Keratinocyte (primary cell): ENCODE measurements at places on chromosomes 1 and 21. TPM values are rescaled to one million over a fixed set of nuclear protein-coding genes. Genes with fewer than 3 reads are reported as not detected.

Gene MOB3C
- polyA plus RNA-seq, result 15.8 to 25.6 TPM (median 18.4 TPM) in 3 replicates

Gene CLCA1
- polyA plus RNA-seq, result 0.04 to 0.05 TPM in 2 of 3 replicates, not detected in the other

Gene RGS1
- polyA plus RNA-seq, result 0.05 to 0.19 TPM in 2 of 3 replicates, not detected in the other

Gene TRIM45
- polyA plus RNA-seq, result 2.5 to 2.7 TPM (median 2.6 TPM) in 3 replicates

Gene HAO2
- not detected in 3 replicates for polyA plus RNA-seq

Gene C1orf87
- polyA plus RNA-seq, result not detected in 3 replicates

Gene LRRC7
- polyA plus RNA-seq, result 0.28 to 0.35 TPM (median 0.33 TPM) in 3 replicates

Gene S100A7A
- 0.01 TPM in 1 of 3 replicates, not detected in the others for polyA plus RNA-seq

DNA sequence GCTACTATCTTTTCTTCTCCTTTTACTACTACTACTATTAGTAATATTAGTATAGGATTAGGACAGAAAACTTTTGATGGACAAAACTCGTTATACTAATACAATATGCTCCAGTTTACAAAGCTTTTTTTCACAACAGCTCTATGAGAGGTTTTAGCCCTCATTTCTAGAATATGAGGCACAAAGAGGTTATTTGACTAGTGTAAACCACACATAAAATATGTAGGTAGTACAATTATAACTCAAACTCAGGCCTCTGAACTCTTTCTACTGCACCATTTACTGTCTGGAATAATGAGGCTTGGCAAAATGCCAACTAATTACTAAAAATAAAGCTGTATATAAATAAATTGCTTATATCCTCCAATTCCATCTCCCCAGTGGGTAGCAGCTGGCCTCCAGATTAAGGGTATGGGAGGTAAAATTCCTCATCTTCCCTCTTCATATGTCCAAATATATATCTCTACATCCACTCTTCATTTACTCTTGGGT, 99.9 kb downstream of the LYST start:
- peaks cover 10% of the 10 kb centered on the region for H3K36me3 ChIP-seq
- H3K27me3 ChIP-seq, result no peaks in the 10 kb centered on the region
- H3K4me3 ChIP-seq, result no peak overlapping the region
- no peak overlapping the region for H3K27ac ChIP-seq
- no peak for DNase-seq
- peaks cover 3% of the 10 kb centered on the region for H3K4me1 ChIP-seq

DNA sequence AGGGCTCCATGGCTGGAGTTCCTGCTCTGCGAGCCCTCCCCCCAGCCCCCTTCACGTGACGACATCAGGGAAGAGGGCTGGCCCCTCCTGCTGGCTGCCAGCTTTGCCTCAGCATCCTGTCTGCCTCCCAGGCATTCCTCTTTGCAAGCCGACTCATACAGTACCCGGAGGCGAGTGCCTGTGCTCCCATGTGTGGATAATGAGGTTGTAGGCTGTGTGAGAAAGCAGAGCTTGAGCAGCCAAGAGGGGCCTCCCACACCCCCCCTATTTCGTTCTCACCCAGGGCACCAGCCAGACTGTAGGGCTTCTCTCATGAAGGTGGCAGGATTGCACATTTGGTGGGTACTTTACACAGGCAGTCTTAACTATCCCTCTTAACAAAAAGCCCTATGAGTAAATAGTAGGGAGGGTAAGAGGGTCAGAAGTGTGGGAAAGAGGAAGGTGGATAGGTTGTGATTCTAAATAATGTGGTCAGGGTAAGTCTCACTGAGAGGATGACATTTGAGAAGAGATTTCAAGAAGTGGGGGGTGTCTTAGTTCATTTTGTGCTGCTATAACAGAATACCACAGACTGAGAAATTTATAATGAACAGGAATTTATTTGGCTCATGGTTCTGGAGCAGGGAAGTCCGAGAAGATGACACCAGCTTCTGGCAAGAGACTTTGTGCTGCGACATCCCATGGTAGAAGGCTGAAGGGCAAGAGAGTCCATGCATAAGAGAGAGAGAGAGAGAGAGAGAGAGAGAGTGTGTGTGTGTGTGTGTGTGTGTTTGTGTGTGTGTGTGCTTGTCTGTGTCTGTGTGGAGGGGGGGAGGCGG, 113.5 kb downstream of the OMA1 start:
- H3K27me3 ChIP-seq, result no peaks in the 10 kb centered on the region
- no peak overlapping the region for H3K4me3 ChIP-seq
- no peak overlapping the region for H3K27ac ChIP-seq

DNA sequence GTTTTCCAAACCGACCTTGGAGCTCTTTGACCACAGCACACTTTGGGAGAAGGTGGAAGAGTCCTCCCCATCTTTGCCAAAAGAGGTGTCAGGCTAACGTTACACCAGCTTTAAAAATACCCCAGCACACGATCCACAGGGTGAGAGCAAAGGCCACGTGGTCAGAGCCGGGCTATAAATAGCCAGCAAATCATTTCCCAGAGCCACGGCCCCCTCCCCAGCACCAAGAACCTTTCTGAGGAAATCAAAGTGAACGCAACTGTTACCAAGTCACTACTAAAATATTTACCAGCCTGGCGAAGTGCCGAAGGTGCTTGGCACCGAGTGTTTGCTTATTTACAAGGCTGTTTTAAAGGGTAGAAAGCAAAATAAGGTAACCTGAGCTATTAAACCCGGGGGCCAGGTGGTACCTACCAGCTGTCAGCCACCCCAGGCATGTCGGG, 72.4 kb downstream of the CASZ1 start:
- H3K36me3 ChIP-seq, result peaks cover 3% of the 10 kb centered on the region
- peaks cover 37% of the 10 kb centered on the region for H3K4me1 ChIP-seq
- H3K27me3 ChIP-seq, result no peaks in the 10 kb centered on the region
- DNase-seq, result no peak

- H3K27ac ChIP-seq, result peak overlapping the region; percentile 94
- H3K4me1 ChIP-seq, result peaks cover 29% of the 10 kb centered on the region
- H3K27me3 ChIP-seq, result no peaks in the 10 kb centered on the region
- DNase-seq, result peak; percentile 69
Measured at GRCh38 chr1:151887028-151887427, 22.3 kb downstream of the THEM4 start.

- H3K27ac ChIP-seq, result no peak overlapping the region
- no peak for DNase-seq
- H3K4me1 ChIP-seq, result peaks cover 33% of the 10 kb centered on the region
- no peaks in the 10 kb centered on the region for H3K36me3 ChIP-seq
- H3K4me3 ChIP-seq, result no peak overlapping the region
Measured at GRCh38 chr1:151859891-151860293, 6.4 kb upstream of the THEM5 start.

DNA sequence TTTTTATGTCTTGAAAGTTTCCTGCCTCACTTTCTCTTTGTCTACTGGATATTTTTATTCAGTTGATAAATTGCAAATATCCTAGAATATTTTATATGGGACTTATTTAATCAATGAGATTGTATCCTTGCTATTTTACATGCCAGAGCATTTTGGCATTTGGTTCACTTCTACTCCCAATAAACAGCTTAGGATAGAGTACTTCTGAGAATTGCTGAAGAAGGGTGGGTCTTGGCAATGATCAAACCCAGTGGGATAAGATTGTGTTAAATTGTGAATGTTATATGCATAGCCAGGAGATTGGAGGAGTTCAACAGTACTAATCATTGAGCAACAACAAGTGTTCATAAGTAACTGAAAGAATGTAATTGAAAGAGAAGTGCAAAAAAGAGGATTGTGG, 60.1 kb downstream of the SDCCAG8 start:
- no peak for DNase-seq
- peaks cover 15% of the 10 kb centered on the region for H3K4me1 ChIP-seq
- no peak overlapping the region for H3K27ac ChIP-seq
- H3K4me3 ChIP-seq, result no peak overlapping the region
- peaks cover 14% of the 10 kb centered on the region for H3K36me3 ChIP-seq

- no peak overlapping the region for H3K27ac ChIP-seq
- peaks cover 16% of the 10 kb centered on the region for H3K27me3 ChIP-seq
- no peaks in the 10 kb centered on the region for H3K36me3 ChIP-seq
- H3K4me3 ChIP-seq, result no peak overlapping the region
- DNase-seq, result no peak
Measured at GRCh38 chr21:44437371-44437695, 18.0 kb upstream of the LRRC3 start.

DNA sequence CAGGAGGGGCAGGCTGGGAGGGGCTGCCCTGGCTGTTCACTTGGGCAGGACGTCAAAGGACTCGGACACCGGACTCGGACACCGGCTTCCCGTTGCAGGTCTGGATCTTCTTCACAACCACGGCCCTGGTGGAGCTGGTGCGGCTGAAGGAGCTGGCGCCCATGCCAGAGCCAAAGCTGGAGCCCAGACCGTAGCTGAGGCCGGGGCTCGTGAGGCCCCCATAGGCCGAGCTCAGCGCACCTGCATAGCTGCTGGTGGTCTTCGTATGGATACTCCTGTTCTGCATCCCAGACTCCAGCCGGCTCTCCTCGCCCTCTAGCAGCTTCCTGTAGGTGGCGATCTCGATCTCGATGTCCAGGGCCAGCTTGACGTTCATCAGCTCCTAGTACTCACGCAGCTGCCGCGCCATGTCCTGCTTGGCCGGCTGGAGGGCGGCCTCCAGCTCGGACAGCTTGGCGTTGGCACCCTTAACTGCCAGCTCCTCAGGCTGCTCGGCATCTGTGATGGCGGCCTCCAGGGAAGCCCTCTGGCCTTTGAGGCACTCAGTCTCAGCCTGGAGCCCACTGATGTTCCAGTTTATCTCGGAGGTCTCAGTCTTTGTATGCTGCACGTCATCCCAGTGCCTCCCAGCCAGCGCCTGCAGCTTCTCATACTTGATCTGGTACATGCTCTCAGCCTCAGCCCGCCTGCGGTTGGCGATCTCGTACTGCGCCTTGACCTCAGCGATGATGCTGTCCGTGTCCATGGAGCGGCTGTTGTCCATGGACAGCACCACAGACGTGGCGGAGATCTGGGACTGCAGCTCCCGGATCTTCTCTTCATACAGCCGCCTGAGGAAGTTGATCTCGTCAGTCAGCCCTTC, 15.1 kb upstream of the KLF17 start:
- H3K27ac ChIP-seq, result no peak overlapping the region
- no peak overlapping the region for H3K4me3 ChIP-seq
- no peaks in the 10 kb centered on the region for H3K27me3 ChIP-seq
- no peaks in the 10 kb centered on the region for H3K4me1 ChIP-seq
- H3K36me3 ChIP-seq, result no peaks in the 10 kb centered on the region
- no peak for DNase-seq

GRCh38 chr1:197001828-197002227, 24.5 kb downstream of the CFHR5 start:
- no peaks in the 10 kb centered on the region for H3K4me1 ChIP-seq
- H3K36me3 ChIP-seq, result no peaks in the 10 kb centered on the region
- H3K4me3 ChIP-seq, result no peak overlapping the region
- H3K27ac ChIP-seq, result no peak overlapping the region
- no peaks in the 10 kb centered on the region for H3K27me3 ChIP-seq
- no peak for DNase-seq

GRCh38 chr1:244371242-244372141, 80.2 kb downstream of the ADSS2 start:
- H3K4me1 ChIP-seq, result peaks cover 28% of the 10 kb centered on the region
- peak overlapping the region; percentile 67 for H3K27ac ChIP-seq
- H3K36me3 ChIP-seq, result no peaks in the 10 kb centered on the region
- H3K4me3 ChIP-seq, result peak overlapping the region; percentile 6
- no peak for DNase-seq

DNA sequence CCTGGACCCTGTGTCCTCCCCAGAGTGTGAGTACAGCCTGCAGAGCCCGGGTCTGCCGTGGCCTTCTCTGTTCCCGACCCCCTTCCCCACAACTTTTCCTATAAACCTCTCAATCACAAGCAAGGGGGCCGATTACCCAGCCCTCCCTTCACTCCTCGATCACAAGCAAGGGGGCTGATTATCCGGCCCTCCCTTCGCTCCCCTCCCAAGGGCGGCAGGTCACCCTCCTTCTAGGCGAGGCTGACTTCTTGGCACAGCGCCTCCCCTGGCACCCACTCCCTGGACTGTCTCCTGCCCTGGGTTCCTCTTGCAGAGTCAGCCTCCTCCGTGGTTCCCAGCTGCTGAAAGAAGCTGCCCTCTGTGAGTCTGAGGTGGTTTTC, 12.3 kb upstream of the LDLRAP1 start:
- H3K4me3 ChIP-seq, result no peak overlapping the region
- no peak overlapping the region for H3K27ac ChIP-seq
- DNase-seq, result no peak
- H3K27me3 ChIP-seq, result peaks cover 7% of the 10 kb centered on the region
- H3K4me1 ChIP-seq, result peaks cover 15% of the 10 kb centered on the region
- no peaks in the 10 kb centered on the region for H3K36me3 ChIP-seq
